Fibroblast of skin of right biceps (primary cell): ENCODE measurements at places on chromosomes 7 and 10.

DNA sequence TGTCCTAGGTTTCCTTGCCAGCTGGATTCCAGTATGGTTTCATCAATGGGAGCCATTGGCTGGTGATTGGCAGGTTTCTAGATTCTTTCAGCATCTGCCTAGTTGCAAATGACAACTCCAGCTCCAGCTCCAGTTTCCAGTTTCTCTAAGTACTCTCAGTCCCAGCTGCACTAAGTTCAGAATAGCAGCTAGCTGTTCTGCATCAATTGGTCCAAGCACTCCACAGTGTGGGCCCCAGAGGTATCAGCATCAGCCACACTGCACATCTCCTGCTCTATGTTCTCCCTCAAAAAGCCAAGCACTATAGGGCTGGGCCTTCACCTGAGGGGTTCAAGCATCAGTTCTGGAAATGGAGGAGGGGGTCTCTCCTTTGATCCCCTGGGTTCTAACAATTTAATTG, 143.4 kb downstream of the VPS50 start:
- DNase-seq: no peak

DNA sequence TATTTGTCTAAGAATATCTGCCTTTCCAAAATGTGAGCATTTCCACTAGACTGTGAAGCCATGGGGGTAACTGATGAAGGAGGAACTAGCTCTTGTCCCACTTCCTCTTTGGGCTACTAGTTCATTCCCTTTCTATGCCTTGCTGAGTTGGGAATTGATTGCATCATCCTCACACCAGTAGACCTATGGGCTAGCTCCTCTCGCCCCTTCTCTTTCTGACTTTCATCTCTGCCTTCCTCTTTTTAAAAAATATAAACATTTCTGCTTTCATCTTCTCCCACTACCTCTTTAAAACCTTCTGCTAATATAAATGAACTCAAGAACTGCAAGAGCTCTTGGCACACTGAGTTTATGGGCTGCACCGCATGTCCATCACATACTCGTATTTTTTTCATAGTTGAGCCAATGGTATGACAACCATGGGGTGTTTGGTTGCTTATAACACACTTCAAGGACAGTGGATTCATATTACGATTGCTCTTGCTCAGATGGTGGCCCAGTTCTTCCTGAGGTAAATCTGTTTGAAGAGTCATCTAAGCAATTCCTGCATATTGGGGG, 182.0 kb downstream of the REEP3 start:
- peak; percentile 51 for DNase-seq

DNA sequence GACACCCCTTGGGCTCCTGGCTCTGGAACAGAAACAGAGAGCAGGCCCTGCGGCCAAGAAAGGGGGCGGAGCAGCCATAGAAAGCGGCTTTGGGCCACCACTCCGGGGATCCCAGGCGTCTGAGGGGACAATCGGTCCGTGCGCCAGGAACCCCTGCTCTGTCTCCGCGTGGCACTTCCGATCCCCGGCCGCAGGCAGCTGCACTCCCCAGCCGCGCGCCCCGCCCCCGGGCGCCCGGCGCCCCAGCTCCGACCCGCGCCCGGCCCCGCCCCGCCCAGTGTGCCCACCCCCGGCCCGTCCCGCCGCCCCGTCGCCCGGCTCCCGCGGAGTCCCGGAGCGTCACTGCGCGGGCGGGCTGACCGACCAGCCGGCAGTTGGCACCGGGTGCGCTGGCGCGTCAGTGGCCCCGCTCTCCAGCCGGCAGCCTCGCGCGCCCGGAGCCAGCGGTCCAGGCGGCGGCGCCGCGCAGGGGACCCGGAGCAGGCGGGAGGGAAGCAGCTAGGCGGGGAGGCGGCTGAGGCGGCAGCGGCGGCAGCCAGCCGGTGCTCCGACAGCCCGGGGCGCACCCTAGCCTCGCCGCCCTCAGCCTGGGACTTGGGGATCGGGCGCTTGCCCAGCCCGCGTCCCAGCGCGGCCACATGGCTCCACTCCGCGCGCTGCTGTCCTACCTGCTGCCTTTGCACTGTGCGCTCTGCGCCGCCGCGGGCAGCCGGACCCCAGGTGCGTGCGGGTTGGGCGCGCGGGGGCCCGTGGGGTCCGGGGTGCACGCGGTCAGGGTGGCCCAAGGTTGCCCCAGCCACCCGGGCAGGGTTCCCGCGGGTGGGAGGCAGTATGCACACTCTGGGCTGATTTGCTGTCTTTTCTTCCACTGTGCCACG, at the start of gene ADAMTS14:
Gene ADAMTS14, plus strand, starts transcription at position 342 of the 878 bp plus-strand sequence. Its CDS starts 297 bp downstream, at position 639.
- DNase-seq: peak; percentile 48

DNA sequence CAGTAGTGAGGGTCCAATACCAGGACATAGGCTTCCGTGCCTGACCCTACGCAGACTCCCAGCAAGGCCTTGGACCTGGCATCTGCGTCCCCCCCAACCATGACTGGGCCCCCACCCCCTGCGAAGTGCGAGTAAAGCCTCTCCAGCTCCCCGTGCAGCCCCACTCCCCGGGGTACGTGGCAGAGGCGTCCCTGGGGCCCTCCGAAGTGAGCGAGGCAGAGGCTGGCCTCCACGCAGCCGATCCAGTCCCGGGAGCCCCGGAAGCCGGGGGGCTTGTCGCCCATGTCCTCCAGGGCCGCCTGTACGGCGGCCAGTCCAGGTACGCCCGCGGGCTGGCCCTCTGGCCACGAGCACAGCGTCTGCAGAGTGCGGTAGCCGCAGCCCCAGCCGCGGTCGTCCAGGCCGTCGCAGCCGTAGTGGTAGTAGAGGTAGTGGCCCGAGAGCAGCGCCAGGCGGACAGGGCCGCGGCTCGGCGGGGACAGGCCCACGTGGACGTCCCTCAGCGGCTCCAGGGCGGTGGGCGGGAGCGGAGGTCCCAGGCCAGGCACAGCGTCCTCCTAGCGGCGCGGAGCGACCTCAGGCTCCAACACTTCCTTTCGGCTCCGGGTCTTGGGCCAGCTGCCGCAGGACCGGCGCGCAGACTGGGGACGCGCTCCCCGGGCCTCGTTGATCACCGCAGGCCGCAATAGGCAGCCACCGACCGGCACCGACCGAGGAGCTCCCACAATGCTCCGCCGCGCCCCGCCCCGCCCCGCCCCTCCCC, at the start of gene UFSP1:
Gene UFSP1, minus strand, starts transcription at position 728 of the 763 bp plus-strand sequence. Its CDS starts 444 bp downstream, at position 284.
- DNase-seq: no peak

DNA sequence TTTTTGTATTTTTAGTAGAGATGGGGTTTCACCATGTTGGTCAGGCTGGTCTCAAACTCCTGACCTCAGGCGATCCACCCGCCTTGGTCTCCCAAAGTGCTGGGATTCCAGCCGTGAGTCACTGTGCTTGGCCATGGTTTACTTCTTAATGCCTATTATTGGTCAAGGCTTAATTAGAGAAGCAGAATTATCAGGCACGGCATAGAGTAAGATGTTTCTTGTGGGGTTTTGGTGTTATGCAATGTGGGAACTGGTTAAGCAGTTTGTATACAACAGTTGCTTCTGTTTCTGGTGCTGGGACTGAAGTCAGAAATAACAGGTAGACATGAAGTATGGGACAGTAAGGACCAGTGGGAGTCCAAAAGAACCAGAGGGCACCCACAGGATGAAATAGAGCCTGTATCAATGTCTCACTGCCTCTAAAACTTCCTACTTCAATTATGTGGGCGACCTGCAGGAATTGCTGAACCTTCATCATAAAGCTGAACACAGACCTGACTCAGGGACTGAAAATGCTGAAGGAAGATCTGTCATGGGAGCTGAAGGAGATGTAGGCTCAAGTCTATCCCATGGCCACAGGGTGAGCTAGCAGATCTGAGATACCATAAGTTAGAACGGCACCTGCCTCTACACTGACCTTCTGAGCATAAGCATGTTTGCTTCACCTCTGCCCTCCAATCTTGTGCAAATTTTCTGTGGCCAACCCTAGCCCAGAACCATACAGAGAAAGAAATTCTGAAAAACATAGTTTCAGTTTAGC, 38.3 kb upstream of the VCL start:
- DNase-seq: peak; percentile 48

GRCh38 chr7:129775695-129776361, 164.3 kb downstream of the NRF1 start:
- no peak for DNase-seq
